Body of pancreas (tissue), 4 donors: ENCODE measurements at places on chromosomes 13 and 19. TPM values are rescaled to one million over a fixed set of nuclear protein-coding genes. Genes with fewer than 3 reads are reported as not detected.

DNA sequence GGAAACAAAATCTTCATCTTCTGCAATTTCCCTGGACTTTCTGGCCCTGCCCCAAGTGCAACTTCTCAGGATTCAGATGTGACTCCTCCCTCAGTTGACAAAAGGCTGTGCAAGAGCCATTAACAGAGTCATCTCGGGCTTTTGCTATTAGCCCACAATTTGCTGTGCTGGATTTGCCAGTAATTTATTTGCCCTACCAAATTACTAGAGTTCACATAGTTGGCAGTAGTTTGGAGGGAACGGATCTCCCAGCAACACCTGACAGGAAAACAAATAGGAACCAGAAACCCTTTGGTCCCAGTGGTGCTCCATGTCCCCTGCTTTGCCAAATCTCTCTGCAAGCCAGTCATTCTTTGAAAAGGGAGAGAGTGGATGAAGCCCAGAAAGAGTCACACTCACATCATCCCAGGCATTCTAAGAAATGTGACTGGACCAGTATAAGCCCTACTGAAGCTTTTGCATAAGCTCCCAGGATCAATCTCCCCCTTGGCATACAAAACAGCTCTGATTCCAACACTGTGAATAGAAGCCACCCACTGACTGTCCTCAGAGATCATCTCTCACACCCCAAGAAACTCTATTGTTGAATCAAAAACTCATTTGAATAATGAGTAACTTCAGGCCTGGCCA is 350.1 kb upstream of the NBEA start:
- H3K27me3 ChIP-seq = no peaks in the 10 kb centered on the region
- no peak overlapping the region for H3K4me3 ChIP-seq
- H3K36me3 ChIP-seq = no peaks in the 10 kb centered on the region
- no peak overlapping the region for H3K27ac ChIP-seq
- H3K4me1 ChIP-seq = no peaks in the 10 kb centered on the region

- no peak overlapping the region for H3K27ac ChIP-seq
- H3K27me3 ChIP-seq = no peaks in the 10 kb centered on the region
- DNase-seq = peak; percentile 12
- H3K36me3 ChIP-seq = no peaks in the 10 kb centered on the region
- peaks cover 31% of the 10 kb centered on the region for H3K4me1 ChIP-seq
These were observed 348.3 kb downstream of the LIG4 start for GRCh38 chr13:107866941-107867623.

DNA sequence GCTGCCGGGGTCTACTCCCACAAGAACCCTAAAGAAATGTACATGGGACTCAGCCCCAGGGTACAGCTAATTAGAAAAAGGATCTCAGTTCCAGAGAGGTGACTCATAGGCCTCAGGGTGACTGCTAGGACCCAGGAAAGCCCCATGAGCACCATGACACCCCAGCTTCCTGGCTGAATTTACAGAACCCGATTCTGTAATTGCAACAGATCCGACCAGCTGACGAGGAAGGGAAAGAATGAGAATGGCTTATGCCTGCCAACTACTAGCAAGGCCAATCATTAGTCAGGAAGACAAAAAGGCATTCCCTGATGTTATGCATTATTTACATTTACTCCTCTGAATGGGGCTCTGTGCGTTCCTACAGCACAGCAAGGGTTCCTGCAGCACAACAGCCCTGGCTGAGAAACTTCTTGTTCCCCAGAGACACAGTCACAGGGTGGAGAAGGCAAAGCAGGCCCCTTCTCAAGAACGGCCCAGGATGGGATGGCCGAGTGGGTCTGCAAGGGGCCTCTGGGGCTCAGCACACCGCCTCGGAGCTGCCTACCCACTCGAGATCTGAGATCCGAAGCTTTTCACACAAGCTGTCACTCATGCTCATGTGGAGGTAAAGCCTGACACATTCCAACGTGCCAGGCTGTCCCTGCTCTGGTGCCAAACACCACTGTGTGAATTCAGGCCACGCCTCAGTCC is 27.2 kb downstream of the PBX4 start:
- DNase-seq = peak; percentile 21
- no peak overlapping the region for H3K4me3 ChIP-seq
- peaks cover 16% of the 10 kb centered on the region for H3K4me1 ChIP-seq
- no peak overlapping the region for H3K27ac ChIP-seq
- no peaks in the 10 kb centered on the region for H3K27me3 ChIP-seq

ZNF382 gene
- 3.1 TPM for total RNA-seq

FFAR3 gene
- total RNA-seq = not detected

NALCN gene
- total RNA-seq = 1.6 TPM
